ENCODE measurements at places on chromosomes 6 and 20. TPM values are rescaled to one million over a fixed set of nuclear protein-coding genes. Genes with fewer than 3 reads are reported as not detected.

The ADAM33 gene
- 9.9 TPM for total RNA-seq

GRCh38 chr20:63057171-63058117 is 50.7 kb upstream of the BHLHE23 start:
- DNase-seq, result no peak

DNA sequence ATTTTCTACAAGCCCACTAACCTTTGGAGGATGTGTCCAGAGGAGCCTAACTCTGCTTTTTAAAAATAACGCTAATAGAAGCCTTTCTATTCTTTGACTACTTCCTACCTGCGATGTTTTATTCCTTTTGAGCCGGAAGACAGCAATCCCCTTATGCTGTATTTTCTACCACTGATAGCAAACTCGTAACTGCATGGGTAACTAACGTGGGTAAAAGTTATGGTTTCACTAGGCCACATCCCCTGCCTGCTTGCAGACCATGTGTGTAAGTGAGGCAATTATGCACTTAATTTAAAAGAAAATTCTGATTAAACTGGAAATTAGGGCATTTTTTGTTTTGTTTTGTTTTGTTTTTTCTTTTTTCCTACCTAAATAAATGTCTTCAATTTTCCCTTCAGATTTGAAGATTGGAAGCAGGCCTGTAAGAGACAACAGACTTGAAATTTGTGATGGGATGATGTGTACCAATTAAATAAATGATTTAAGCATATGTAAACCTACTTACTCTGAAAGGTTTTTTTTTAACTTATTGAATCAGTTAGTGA is 931 bp downstream of the UFL1 start:
- DNase-seq, result no peak

The KIAA1755 gene
- total RNA-seq, result 8.1 TPM

The APOM gene
- 1.4 TPM for total RNA-seq

GRCh38 chr6:66948106-66948505 is 1241.1 kb upstream of the EYS start:
- DNase-seq, result no peak

DNA sequence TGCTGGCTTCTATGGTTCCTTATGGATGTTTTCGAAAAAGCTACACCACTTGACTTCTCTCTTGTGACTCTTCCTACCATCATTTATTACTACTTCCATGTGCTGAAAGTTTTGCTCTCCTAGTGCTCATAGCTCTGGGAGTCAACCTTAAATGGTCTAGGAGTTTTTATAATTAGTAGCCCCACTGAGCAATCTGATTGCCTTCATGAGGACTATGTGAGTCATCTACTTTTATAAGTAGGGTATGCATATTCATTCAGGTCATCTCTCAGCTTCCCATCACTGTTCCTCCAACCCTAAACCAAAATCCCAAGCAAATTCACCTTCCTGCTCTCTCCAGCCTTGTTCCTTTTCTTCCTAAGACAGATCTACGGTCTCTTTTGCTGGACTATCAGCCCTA is 17.4 kb upstream of the FAXC start:
- DNase-seq, result no peak

GRCh38 chr20:25223179-25223661 is 24.7 kb upstream of the PYGB start:
- DNase-seq, result no peak

- DNase-seq, result no peak
Observed at GRCh38 chr6:102015431-102015830, 621.9 kb downstream of the GRIK2 start.

GRCh38 chr6:33783781-33784520 is 5.0 kb downstream of the LEMD2 start:
- DNase-seq, result no peak

GRCh38 chr20:9672981-9673380 is 158.6 kb downstream of the LAMP5 start:
- DNase-seq, result no peak

The HTR1E gene
- not detected for total RNA-seq

The SLC35F1 gene
- total RNA-seq, result 0.81 TPM

The CAGE1 gene
- not detected for total RNA-seq

DNA sequence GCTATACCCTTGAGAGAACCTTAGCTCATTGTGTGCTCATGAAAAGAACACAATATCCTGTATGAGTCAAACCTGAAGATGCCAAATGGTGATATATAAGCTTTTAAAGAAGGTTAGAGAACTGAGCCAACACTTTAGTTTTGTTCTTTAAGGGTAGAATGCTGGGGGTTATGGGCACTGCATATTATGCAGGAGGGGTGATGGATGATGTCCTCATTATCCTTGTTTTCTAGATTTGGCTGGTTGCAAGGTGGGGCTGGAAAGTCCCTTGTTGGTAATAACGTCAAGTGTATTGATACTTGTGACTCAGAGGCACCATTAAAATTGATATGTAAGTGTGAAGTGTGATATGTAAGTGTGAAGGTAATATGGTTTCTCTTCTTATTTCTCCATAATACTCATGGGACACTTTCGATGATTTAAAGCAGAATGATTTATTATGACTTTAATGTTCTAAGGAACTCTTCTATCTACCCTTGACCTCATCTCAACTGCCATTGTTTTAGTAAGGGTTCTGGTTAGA is 113.7 kb upstream of the DTNBP1 start:
- no peak for DNase-seq

- no peak for DNase-seq
Observed at GRCh38 chr6:40164345-40164755, 230.1 kb upstream of the MOCS1 start.
